ENCODE measurements at places on chromosomes 12 and 14.

DNA sequence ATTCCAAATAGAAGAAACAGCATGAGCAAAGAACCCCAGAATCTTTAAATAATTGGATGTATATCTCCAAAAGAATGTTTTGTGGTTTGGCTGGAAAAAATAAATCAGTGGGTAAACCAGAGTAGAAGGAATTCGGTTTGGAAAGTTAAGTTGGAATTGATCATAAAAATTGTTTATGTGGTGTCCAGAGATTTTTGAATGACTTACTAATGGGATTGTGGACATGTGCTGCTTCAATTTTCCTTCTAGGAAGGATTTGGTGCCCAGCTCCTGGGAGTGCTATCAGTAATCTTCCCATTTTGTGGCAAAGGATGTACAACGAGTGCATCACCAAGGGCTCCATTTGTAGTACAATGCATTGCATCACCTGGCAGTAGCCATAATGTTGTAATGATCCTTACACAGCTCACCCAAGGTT lies 224.8 kb downstream of the SLC16A7 start:
- peak; percentile 67 for DNase-seq

GRCh38 chr12:124452576-124453331 lies 114.7 kb downstream of the NCOR2 start:
- DNase-seq: no peak

- DNase-seq: no peak
Observed at GRCh38 chr14:45120096-45120495, 14.2 kb downstream of the FKBP3 start.

DNA sequence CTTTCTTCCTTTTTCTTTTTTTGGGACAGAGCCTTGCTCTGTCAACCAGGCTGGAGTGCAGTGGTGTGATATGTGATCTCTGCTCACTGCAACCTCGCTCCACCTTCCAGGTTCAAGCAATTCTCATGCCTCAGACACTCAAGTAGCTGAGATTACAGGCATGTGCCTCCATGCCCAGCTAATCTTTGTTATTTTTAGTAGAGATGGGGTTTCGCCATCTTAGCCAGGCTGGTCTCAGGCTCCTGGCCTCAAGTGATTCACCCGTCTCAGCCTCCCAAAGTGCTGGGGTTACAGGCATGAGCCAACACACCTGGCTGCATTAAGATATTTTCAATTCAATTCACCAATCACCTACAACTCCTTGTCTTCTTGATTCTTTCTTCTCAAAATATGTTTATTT lies 1046.5 kb downstream of the GALC start:
- no peak for DNase-seq

GRCh38 chr14:36683083-36683724 lies 21.5 kb downstream of the PAX9 start:
- DNase-seq: no peak

GRCh38 chr12:5102806-5103205 lies 59.1 kb downstream of the KCNA5 start:
- DNase-seq: no peak

- DNase-seq: no peak
Observed at GRCh38 chr12:12812174-12812573, 972 bp upstream of the DDX47 start.

DNA sequence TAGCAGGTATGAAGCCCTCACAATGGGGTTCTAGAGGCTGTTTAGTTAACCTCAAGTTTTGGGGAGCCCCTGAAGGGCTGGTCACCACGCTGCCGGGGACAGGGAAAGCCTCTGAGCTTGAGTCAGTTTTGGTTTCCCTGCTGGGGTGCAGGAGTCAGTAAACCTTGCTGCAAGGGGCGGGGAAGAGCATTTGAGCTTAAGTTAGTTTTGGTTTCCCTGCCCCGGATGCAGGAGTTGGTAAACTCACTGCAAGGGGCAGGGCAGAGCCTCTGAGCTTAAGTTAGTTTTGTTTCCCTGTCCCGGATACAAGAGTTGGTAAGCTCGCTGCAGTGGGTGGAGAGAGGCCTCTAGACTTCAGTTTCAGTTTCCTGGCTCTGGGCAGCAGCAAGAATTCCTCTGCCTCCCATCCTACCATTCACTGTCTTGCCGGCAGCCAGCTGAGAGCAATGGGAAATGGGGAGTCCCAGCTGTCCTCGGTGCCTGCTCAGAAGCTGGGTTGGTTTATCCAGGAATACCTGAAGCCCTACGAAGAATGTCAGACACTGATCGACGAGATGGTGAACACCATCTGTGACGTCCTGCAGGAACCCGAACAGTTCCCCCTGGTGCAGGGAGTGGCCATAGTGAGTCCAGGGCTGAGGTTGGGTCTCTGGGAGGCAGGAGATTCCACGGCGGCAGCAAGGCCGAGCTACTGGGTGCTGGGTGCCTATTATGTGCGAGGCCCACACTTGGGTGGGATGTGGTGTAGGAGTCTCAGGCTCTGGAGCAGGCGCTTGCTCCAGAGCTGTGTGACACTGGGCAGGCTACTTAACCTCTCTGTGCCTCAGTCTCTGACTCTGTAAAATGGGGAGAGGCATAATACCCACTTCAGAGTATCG lies at the start of gene OAS2:
Gene OAS2 (plus strand): TSS at position 357 of the 878 bp plus-strand sequence. CDS start 90 bp downstream, at position 447.
- DNase-seq: peak; percentile 26

DNA sequence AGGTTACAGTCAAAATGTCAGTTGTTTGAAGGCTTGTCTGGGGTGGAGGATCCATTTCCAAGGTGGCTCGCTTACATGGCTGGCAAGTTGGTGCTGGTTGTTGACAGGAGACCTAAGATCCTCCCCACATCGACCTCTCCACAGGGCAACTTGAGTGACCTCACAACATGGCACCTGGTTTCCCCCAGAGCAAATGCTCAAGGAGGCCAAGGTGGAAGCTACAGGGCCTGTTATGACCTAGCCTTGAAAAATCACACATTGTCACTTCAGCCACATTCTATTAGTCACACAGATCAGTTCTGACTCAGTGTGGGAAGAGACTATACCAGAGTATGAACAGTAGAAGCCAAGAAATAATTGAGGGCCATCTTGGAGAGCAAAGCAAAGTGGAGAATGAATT lies 11.3 kb upstream of the GNG2 start:
- DNase-seq: no peak

DNA sequence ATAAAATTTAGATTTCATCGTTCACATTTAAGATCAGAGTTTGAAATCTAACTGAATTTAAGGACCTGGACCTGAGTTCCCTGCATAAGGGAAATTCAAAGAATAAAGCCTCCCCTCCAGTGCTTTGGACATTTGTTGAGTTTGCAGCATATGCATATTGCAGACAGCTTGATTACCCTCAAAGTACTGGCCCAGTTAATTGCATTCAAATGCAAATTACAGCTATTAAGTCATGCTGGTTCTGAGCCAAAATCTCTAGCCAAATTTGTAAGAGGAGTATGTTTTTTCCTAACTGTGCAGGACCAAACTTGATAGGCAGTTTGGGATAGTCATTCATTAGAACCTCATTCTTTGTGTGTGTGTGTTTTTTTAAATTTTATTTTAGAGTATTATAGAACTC lies 9.1 kb upstream of the KIF21A start:
- no peak for DNase-seq

- DNase-seq: peak; percentile 42
Observed at GRCh38 chr14:21264025-21264801, 5.0 kb downstream of the HNRNPC start.

- no peak for DNase-seq
Observed at GRCh38 chr12:3217683-3218079, 140.5 kb downstream of the TSPAN9 start.

DNA sequence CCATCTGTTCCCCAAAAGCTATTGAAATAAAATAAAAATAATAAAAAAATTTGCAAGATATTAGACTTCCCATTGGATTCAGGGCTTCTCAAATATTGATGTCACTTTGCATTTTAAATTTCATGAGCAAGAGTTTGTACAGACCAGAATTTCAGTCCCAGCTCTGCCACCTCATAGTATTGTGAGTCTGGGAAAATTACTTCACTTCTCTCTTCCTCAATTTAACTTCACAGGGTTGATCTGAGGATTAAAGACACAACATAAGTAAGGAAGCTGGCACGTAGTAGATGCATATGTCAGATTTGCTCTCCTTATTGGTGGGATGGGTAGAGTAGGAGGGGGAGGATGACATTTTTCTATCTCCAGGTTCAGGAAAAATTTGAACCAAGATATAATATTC lies 32.8 kb downstream of the COX8C start:
- no peak for DNase-seq

DNA sequence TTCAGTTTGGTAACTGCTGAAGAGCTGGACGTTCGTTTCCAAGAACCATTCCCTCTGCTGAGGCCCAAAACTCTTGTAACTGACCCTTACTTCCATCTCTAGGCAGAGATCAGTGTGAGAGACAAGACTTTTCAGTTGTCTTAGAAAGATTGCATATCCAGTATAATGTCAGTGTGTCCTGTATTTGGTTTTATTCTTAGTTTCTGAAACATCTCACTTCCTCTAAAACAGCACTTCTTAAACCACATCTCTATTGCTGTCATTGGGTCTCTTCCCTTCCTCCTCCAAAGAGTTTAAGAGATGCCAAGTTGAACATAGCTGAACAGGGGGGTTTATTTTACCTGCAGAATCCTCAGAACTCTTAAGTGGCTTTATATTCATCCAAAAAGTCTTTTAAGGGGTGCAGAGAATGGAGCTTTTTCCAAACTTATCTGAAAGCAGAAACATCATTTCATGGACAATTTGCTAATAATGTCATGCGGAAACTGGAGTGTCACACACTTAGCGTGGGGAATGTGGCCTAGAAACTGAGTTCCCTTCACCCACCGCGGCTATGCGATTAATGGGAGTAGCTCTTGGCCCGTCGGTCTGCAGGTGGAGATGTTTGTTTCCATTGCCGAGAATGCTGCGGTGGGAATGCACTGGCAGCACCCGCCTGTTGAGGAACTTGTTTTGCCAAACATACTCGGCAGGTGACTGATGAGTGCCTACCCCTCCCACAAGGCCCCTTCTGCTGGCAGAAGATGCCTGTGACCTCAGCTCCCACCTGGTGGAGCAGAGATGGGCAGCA lies 148.2 kb downstream of the ADGRD1 start:
- no peak for DNase-seq
